NCI-H1436 (cell line): ENCODE measurements at places on chromosomes 16 and 17.
A peak's percentile ranks its signal among the peaks of the same experiment; 100 is the strongest.

GRCh38 chr17:19756546-19756945, 8.4 kb upstream of the ALDH3A1 start:
- no peak for DNase-seq

DNA sequence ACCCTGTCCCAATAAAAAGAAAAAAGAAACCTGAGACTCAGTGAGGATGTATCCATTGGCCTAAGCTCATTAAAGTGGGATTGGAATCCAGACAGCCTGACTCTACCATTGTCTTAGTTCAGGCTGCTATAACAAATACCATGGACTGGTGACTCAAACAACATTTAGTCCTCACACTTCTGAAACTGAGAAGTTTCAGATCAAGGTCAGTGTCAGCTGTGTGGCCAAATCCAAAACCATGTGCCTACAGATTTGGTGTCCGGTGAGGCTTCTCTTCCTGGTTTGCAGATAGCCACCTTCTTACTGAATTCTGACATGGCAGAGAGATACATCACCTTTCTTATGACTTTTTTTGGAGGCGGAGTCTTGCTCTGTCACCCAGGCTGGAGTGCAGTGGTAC, 53.3 kb upstream of the KDM8 start:
- DNase-seq: no peak

DNA sequence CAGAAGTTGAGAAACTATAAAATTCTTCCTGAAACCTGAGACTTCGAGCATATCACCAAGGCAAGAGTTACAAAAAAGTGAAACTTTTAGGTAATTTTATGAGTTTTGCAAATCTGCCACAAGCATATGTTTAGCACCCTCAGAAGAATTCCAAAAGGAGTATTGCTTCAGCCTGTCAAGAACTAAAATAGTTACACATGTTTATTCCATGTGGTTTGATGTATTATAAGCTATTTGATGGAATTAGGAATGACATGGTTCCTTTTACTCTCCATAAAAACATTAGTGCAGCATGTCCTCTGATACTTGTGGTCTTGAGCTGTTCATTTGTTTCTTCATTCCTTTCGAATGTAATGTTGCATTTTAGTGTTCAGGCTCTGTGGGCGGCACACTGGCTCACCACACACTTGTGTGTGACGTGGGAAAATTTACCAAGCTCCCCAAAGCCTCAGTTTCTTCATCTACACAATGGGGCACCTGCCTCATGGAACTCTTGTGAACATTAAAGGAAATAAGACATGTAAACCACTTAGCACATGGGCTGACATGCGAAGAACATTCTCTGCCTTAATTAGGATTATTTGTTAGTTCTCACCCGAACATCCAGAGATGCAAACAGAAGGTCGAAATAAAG, 204.2 kb upstream of the FOXF1 start:
- DNase-seq: no peak

DNA sequence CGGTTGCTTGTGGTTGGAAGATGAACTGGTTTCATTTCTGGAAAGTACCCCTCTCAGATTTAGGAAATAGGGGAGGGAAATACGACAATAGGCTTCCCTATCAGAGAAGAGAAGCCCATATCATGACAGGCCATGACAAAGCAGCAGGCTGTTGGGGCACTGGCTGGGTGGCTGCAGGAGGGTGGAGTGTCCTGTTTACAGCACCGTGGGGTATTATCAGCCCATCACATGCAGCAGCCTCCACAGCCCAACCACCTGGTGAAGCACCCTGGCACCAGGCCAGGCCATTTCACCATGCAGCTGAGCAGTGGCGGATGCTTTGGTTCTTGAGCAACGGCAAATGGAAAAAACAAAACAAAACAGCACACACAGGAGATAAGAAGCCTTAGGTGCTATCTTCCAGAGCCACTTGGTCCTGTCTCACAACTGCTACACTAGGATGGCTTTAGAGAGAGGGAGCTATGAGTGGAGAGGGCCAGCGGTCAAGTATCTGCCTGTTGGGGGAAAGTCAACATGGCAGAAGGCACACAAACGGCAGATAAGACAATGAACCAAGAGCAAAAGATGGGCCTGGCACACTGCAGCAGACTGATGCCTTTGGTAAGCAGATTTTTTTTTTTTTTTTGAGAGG, 24.2 kb downstream of the FAM117A start:
- peak; percentile 92 for DNase-seq

DNA sequence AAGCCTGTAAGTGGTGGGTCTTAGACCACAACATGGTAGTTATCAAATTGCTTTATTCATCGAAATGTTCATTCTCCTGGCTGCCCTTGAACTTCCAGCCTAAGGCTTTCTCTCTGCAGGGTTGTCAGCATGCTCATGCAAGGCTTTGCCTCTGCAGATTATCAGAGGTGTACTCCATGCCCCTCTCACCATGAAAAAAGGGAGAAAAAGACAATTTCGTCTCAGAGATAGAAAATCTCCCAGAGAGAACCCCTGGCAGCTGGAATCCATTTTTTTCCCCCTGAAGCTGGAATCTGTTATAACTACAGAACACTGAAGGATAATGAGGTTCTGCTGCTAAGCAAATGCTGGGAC, 33.9 kb upstream of the METTL9 start:
- no peak for DNase-seq

- DNase-seq: no peak
Observed at GRCh38 chr17:54948380-54948779, 20.1 kb downstream of the COX11 start.

DNA sequence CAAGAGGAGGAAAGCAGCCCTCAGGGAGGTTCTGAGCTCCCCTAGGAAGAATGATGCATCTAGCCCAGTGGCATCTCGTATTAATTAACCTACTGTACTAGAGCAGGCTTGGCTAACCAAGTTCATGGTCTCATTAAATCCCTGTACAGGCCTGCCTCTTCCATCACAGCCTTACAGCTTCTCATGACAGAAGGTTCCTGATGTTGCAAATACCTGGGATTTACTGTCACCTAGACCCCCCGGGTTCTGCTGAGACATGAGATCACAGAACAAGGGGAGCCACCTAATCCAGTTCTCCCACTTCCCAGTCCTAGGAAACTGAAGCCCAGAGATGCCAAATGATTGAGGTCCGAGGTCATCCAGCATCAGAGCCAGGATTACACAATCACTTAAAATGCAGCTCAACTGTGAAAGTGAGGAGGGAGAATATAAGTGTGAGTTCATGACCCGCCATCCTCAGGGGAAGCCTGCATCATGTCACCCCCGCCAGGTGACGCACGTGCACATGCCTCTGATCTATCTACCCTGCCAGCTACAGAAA, 23.9 kb downstream of the ACLY start:
- no peak for DNase-seq

- no peak for DNase-seq
Observed at GRCh38 chr16:2271848-2272461, 4.0 kb upstream of the RNPS1 start.

DNA sequence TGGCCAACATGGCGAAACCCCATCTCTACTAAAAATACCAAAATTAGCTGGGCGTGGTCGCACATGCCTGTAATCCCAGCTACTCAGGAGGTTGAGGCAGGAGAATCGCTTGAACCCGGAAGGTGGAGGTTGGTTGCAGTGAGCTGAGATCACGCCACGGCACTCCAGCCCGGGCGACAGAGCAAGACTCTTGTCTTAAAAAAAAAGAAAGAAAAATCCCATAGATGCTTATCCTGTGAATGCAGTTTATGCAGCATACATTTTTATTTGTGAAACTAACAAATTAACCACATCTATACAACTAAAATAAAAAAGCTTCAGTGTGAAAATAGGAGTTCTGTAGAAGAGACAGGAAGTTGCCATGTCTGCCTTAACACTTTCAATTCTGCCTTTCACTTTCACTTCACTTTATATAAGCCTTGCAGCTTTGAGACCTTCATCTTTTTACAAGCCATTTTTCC, 7.1 kb downstream of the IGSF6 start:
- no peak for DNase-seq

GRCh38 chr16:24535827-24536226, 3.5 kb upstream of the RBBP6 start:
- no peak for DNase-seq

- DNase-seq: no peak
Observed at GRCh38 chr17:8149419-8150193, 2.6 kb downstream of the PER1 start.

GRCh38 chr16:81873843-81874752, 95.0 kb downstream of the PLCG2 start:
- DNase-seq: peak; percentile 19

DNA sequence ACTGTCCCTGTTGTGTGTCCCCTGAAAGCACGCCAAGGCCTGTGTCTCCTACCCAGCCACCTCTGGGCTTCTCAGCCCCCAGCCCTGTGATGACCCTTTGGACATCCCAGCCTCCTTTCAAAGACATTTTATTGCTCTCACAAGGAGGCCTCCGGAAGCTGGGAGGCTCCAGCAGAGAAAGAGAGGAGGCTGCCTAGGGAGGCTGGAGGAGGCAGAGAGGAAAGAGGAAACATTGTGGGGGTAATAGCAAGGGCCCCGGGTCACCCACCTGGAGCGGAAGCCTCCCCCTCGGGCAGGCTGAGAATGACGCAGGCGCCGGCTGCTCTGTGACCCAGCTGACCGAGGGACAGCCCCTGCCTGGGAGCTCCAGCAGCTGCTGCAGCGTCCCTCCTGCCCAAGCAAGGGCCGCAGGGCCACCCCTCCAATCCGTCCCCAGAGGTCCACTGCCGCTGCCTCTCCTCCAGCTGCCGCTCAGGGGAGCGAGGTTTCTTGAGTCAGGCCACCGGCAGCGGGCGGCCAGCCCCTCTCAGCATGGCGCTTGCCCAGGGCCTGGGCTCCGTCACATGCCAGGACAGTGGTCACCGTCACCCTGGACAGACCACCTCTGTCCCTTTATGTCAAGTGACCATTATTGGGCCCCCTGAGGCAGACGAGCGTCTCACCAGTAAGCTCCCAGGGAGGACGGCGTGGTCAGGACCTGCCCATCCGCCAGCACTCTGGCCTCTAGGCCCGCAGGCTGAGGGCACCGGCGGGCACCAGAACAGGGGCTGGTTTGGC, 29.3 kb downstream of the ACTG1 start:
- DNase-seq: no peak

DNA sequence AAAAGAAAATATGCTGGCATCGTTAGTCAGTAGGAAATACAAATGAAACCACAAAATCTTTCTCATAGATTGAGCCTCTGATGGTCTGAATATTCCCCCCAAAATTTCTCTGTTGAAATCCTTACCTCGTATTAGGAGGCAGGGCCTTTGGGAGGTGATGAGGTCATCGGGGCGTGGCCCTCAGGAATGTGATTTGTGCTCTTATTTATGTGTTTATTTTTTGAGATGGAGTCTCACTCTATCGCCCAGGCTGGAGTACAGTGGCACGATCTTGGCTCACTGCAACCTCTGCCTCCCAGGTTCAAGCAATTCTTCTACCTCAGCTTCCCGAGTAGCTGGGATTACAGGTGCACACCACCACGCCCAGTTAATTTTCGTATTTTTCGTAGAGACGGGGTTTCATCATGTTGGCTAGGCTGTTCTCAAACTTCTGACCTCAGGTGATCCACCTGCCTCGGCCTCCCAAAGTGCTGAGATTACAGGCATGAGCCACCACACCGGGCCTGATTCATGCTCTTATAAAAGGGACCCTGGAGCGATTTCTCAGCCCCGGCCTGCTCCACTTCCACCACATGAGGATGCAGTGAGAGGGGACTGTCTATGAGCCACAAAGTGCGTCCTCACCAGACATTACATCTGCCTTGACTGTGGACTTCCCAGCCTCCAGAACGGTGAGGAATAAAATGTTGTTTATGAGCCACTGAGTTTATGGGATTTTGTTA, 53.1 kb downstream of the DNAH17 start:
- DNase-seq: no peak

- DNase-seq: no peak
Observed at GRCh38 chr16:69367980-69368379, 16.4 kb upstream of the TMED6 start.

DNA sequence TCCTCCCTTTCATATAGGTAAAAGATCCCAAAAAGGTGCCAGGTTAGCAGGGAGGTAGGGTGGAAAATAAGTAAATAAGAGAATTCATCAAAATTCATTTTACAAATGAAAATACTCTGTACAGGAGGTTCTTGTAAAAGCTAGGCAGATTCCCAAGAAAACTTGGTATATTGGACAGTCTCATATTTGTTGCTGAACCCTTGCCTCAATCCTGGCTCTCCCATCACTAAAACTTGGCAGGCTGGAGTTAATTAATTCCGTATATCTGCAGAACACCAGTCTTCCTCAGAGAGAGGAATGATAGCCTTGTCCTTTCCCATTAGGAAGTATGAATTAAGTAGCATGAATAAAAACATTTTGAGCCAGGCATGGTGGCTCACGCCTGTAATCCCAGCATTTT, 66.2 kb upstream of the MTMR4 start:
- no peak for DNase-seq

DNA sequence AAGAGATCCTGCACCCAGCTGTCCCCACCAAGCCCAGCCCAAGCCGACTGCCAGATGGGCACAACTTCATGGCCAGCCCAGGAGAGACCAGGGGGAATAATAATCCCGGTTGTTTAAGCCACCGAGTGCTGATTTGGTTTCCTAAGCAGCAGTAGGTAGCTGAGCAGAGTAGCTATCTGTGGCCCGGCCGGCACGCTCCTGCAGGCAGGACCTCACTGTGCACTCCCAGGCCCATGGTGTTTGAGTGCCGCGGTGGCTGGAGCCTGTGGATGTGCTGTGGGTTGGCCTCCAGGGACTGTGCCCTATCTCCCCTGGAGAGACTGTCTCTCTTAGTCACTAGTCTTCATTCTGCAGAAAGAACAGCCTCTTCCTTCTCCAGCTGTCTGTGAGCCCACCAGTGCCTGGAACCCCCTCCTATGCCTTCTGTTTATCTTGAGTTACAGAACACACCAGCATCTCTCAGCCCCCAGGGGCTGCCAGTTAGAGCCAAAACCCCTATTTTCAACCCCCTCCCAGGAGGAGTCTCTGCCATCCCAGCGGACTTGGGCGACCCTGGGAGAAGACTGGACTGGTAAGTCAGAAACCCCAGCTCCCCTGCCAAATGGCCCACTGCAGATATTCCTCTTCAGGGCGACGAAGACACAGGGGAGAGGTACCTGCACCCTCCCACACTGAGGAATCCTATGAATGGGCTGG, 152.0 kb downstream of the SDK2 start:
- no peak for DNase-seq

- DNase-seq: peak; percentile 51
Observed at GRCh38 chr17:45018848-45019711, 32.4 kb downstream of the DCAKD start.

- peak; percentile 82 for DNase-seq
Observed at GRCh38 chr17:27879987-27880608, 13.1 kb downstream of the LYRM9 start.

- DNase-seq: no peak
Observed at GRCh38 chr17:50467855-50468303, 801 bp downstream of the CHAD start.

DNA sequence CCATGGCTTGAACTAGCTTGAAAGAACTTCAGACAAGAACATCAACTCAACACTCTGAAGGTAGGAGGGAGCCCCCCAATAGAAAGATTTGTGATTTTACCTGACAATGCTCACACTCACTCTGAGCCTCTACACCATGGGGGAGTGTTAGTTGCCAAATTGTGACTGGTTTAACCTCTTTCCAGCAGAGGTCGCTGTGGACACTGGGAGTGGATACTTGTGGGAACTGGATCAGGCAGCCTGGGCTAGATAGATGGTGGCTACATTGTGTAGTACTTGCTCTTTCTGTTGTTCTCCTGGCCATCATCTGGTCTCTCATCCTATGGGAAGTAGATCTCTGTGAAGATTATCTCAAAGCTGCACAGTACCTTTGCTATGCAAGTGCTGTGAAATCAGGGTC, 2.9 kb downstream of the SMPD3 start:
- peak; percentile 67 for DNase-seq

- DNase-seq: no peak
Observed at GRCh38 chr17:30513346-30513745, 36.1 kb downstream of the GOSR1 start.
